DMS79 treated with DMSO at 0.1 percent for 48 hours (cell line): ENCODE measurements at places on chromosomes 7 and 10.
A peak's percentile ranks its signal among the peaks of the same experiment; 100 is the strongest.

GRCh38 chr10:131312478-131312836 lies 936 bp upstream of the TCERG1L start:
- DNase-seq, result peak; percentile 32

- DNase-seq, result no peak
Observed at GRCh38 chr10:105586451-105587098, 945.5 kb downstream of the SORCS3 start.

DNA sequence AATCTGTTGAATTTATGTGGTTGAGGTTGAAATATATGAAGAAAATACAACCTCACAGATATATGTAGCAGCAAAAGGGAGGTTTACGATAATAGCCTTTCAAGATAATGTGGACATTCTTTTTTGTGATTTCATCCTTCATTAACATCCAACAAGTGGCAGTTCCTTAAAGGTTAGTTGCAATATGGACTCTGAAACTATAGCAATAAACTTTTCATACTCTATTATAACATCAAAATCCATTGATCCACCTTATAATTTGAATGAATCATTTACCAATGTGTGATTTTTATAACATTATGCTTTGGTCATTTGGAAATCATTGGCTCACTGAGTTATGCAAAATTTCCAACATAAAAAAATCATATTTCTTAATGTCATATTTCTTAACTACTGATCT lies 200.8 kb upstream of the CSTF2T start:
- DNase-seq, result no peak

DNA sequence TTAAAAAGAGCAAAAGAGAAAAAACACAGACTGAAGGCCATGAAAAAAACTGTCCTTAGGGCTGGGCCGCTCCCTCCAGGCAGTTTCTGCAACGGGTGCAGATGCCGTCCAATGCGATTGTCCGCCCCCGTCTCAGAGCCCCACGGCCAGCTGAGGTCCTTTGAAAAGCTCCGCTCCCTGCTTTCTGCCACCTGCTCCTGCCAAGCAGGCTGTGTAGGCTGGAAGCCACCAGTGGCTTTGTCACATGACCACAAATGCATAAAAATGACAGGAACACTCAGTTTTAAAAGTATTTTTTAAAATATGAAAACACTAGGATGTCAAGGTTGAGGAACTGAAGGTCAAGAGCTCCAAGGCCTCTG lies 71.7 kb downstream of the AMZ1 start:
- no peak for DNase-seq

- no peak for DNase-seq
Observed at GRCh38 chr10:63692220-63692896, 171.2 kb downstream of the REEP3 start.

GRCh38 chr10:26357203-26357602 lies 80.9 kb upstream of the APBB1IP start:
- no peak for DNase-seq

- no peak for DNase-seq
Observed at GRCh38 chr10:76382381-76382851, 951.0 kb downstream of the LRMDA start.

DNA sequence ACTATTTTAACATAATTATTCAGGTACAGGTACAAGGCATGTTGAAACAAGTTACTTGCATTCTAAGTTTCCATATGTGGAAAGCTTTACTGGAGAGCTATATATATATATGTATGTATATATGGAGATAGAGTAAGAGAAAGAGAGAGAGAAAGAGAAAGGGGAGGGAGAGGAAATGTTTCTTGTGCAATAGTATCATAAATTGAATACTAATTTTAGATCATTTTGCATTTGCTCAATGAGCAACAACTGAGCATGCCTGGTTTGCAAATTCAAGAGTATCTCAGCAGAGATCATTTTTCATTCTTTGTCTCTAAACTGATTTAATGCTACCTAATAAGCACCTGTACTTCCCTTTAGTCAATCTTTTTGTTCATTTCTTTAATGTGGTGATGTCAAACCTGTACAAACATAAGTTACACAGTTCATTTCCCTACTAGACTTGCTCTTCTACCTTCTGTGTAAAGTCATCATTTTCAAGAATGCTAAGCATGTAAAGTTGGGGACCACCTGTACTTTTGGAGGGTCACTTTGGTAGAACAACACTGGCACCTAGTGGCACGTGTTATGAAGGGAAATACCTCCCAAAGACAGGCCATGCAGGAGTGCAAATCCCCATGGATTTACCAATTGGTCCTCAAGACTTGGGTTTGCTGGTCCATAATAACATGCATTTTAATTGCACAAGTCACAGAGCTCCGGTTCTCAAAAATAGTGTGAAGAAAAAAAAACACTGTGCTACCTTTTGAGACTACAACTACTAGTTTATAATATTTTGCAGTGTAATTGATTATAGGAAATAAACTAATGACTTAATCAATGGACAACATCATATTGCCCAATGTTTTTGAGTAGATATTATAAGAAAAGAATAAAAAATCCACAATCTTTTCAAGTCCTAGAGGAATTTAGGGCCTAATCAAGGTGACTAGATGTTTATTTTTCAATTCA lies 431.2 kb upstream of the IGFBP3 start:
- no peak for DNase-seq

- no peak for DNase-seq
Observed at GRCh38 chr10:120719333-120719732, 131.8 kb upstream of the WDR11 start.
